WERI-Rb-1 (cell line): ENCODE measurements at places on chromosomes 12 and 14.

GRCh38 chr14:65073605-65074201 lies 28.6 kb downstream of the MAX start:
- DNase-seq: no peak

GRCh38 chr12:14214495-14214894 lies 151.0 kb upstream of the ATF7IP start:
- no peak for DNase-seq

- DNase-seq: no peak
Measured at GRCh38 chr14:35051796-35052195, 5.7 kb downstream of the FAM177A1 start.

GRCh38 chr12:105090361-105090760 lies 6.1 kb upstream of the ALDH1L2 start:
- DNase-seq: no peak
